Stimulated activated CD8-positive, alpha-beta memory T cell treated with anti-CD3 and anti-CD28 coated beads, Interleukin-2, amount 100 ng/mL, for 48 hours (primary cell): ENCODE measurements at places on chromosomes 1 and 21.

DNA sequence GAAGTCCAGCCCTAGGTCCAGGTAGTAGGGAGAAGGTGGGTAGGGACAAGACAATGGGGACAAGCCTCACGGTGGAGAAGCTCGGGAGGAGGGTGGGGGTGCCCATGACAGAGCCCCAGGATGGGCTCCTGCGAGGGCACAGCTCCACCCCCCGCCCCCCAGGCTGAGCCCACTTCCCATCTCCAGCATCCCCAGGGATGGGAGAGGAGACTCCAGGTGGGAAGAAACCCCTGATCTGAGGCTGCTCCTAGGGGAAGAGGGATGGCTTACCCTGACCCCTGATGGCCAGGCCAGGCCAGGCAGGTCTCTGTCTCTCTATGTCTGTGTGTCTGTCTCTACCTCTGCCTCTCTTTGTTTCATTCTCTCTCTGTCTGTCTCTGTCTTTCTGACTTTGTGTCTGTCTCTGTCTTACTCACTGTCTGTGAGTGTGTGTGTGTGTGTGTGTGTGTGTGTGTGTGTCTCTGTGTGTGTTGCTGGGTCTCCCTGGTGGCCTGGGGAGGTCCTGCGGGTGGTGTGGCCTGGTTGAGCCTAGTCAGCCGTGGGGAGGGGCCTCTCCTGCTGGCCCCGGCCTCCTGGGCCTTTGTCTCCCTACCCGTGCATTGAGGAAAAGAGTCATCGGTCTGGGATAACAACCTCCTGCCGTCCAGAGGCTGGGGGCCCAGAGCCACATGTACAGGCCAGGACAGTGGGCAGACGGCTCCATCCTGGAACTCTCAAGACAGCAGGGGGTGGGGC, 45.7 kb downstream of the WNT9A start:
- DNase-seq, result no peak

- no peak for DNase-seq
Measured at GRCh38 chr1:160777486-160778089, 18.4 kb upstream of the LY9 start.

GRCh38 chr1:234381699-234382555, 8.7 kb downstream of the COA6 start:
- DNase-seq, result no peak

GRCh38 chr1:232550007-232550406, 79.9 kb downstream of the SIPA1L2 start:
- no peak for DNase-seq

- no peak for DNase-seq
Measured at GRCh38 chr1:8598783-8599182, 218.7 kb downstream of the RERE start.

GRCh38 chr1:6991266-6991665, 206.0 kb downstream of the CAMTA1 start:
- no peak for DNase-seq

DNA sequence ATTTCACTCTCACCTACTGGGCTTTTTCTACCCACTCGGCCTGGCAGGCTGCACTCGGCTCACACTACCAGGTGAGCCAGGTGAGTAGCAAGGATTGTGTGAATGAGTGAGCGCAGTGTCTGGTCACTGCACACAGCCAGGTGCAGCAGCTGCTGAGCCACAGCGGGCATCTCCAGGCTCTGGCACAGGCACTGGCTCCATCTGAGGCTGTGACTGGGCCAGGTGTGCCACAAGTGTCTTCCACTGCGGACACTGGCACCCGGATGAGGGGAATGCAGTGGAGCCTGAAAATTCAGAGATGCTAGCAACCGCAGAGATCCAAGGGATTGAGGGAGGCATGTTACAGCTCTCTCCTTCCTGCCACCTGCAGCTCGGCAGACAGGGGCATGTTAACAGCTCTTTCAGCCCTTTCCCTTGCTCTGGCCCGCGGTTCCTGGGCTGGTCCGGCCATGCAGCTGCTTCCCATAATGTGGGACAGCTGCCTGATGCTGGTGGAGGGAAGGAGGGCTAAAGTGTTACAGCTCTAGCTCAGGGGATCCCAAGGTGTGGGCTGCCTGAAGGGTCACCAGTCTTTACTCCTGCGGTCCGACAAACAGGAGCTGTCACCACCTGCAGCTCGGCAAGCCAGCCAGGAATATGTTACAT, 1038.3 kb downstream of the AMY1C start:
- no peak for DNase-seq
